ENCODE measurements at places on chromosomes 2 and 18.

DNA sequence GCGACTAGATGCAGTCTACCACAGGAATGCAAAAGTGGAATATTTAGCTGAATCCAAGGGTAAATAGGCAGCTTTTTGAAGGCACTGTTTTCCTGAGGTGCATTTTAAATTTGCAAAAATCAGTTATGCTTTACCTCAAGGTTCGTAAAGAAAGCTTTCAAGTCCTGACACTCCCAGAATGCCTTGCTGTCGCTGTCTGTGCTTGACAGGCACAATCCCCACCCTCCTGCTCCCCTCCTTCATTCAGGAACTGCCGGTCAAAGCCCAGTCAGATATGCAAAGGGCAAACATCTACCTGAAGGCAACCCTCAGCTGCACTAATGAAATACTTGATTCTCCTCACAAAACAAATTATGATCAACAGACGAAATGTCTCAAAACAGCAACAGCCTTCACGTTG, 97.4 kb upstream of the DDX18 start:
- no peak for DNase-seq
- H3K27me3 ChIP-seq: no peaks in the 10 kb centered on the region
- no peaks in the 10 kb centered on the region for H3K4me1 ChIP-seq
- no peak overlapping the region for H3K27ac ChIP-seq

DNA sequence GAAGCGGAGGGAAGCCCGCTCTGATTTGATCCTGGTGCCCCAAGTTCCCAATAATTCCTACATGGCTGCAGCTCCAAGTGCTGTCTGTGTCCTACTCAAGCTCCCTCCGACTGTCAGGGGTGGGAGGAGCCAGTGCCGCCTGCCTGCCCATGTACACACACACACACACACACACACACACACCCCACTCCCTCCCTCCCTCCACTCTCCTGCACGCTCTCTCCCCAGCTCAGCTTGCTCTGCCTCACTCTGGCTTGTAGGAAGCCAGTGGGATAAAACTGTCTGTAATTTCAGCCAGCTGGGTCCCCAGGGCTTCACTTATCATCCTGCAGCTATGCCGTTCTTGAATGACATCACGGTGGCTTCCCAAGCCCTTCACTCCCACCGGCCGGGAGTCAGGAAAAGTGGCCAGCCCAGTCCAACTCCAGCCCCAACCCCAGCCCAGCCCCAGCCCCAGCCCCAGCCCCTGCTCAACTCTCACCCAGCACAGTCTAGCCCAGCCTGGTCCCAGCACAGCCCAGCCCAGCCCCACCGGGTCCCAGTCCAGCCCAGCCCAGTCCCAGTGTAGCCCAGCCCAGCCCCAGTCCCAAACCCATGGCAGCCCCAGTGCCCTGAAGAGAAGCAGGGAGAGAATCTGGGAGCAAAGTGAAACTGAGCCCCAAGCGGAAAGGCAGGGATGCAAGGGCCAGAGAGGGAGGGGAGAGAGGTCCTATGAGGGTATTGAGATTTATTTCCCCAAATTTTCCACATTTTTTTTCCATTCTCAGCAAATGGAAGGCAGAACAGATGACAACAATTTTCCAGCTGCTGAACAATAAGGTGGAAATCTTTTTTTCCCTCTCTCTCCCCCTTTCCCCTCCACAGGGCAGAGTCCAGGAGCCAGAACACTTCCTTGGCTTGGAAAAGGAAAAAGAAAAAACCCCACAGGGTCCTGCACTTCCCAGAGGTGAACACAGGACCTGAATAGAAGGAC, 144.0 kb downstream of the TNS1 start:
- no peaks in the 10 kb centered on the region for H3K27me3 ChIP-seq
- DNase-seq: no peak
- no peaks in the 10 kb centered on the region for H3K36me3 ChIP-seq
- no peak overlapping the region for H3K4me3 ChIP-seq

- no peak for DNase-seq
- no peaks in the 10 kb centered on the region for H3K27me3 ChIP-seq
- H3K4me1 ChIP-seq: no peaks in the 10 kb centered on the region
These were observed 131.0 kb downstream of the CCDC85A start for GRCh38 chr2:56314796-56315195.

DNA sequence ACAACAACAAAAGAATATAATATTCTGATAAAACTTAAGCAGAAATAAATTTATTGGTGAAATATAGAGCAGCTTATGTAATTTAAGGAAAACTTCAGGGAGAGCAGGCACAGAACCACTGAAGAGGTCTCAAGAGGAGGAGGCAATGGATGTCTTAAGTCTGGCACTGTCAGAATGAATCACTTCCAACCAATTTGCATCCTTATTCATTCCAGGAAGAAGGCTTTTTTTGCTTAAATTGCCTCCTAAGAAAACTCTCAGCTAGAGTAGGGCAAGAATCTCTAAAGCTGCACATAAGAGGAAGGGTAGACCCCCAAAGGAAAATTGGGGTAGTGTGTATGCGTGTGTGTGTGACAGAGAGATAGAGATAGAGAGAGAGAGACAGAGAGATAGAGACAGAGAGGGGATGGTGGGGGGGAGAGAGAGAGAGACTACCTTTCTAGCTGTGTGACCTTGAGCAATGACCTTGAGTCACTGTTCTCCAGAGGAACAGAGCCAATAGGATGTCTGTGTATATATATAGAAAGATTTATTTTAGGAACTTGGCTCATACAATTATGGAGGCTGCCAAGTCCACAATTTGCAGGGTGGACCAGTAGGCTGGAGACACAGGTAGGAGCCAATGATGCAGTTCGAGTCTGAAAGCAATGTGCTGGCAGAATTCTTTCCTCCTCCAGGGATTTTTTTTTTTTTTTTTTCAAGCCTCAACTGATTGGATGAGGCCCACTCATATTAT, 96.4 kb upstream of the LINC00305 start:
- H3K4me1 ChIP-seq: no peaks in the 10 kb centered on the region
- H3K4me3 ChIP-seq: no peak overlapping the region
- H3K27ac ChIP-seq: no peak overlapping the region
- no peak for DNase-seq

DNA sequence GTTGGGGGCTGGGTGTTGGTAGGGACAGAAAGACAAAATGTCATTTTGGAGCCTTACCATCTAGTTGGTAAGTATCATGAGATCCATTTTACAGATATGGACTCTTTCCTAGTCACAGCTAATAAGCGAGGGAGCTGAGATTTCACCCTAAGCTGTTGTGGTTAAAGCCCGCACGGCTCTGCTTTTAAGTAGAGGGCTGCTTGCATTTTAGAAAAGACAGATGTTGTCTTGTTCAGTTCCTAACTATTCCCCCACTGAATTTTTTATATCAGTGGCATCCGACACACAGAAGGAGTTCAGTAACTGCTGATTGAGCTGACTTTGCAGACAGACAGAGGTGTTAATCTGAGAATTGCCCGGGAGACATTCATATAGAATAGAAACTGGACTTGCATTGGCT, 3.7 kb downstream of the QPCT start:
- H3K36me3 ChIP-seq: no peaks in the 10 kb centered on the region
- peaks cover 38% of the 10 kb centered on the region for H3K4me1 ChIP-seq
- DNase-seq: no peak
- no peak overlapping the region for H3K4me3 ChIP-seq

DNA sequence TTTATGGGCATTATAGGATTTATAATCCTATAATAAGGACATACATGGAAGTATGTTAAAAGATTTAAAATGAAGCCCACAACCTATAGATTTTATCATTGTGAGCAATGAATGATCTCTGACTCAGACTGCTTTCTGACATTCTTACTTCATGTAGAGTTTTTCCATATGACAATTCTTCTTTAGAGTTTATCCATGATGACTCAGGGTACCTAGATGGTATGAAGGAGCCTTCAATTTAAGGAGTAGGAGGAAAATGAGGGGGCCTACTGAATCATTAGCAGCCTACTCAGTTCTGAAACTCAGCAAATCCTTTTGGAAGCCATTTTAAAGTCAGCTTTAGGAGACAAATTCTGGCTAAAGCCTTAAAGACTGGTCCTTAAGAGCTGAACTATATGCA, 10.4 kb downstream of the PELI1 start:
- H3K36me3 ChIP-seq: peaks cover 6% of the 10 kb centered on the region
- H3K27ac ChIP-seq: no peak overlapping the region
- H3K27me3 ChIP-seq: no peaks in the 10 kb centered on the region
- no peak for DNase-seq
- peaks cover 13% of the 10 kb centered on the region for H3K4me1 ChIP-seq
- H3K4me3 ChIP-seq: no peak overlapping the region

DNA sequence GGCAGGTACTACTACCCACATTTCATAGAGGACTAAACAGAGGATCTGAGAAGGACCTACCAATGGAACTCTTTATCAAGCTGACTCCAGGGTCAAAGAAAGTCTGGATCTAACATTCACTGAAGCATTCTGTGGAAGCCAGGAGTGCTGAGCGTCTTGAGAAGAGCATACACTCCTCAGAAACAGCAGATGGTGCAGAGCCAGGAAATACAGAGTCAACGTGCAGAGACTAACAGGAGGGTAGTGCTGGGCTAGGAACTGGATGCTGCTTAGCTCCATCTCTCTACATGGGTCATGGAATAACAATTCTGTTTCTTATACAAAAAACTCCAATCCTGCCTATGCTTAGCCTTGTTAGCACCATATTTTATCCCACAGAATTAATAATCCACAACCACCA, 5.5 kb upstream of the SERTAD2 start:
- H3K36me3 ChIP-seq: no peaks in the 10 kb centered on the region
- no peak for DNase-seq
- no peak overlapping the region for H3K4me3 ChIP-seq

GRCh38 chr2:239666855-239667376, 266.1 kb upstream of the HDAC4 start:
- no peaks in the 10 kb centered on the region for H3K36me3 ChIP-seq
- no peaks in the 10 kb centered on the region for H3K4me1 ChIP-seq
- no peak overlapping the region for H3K27ac ChIP-seq

GRCh38 chr2:183157131-183157530, 32.9 kb downstream of the NUP35 start:
- H3K36me3 ChIP-seq: peaks cover 15% of the 10 kb centered on the region
- H3K4me1 ChIP-seq: no peaks in the 10 kb centered on the region
- DNase-seq: no peak
- H3K27me3 ChIP-seq: no peaks in the 10 kb centered on the region
- H3K4me3 ChIP-seq: no peak overlapping the region

DNA sequence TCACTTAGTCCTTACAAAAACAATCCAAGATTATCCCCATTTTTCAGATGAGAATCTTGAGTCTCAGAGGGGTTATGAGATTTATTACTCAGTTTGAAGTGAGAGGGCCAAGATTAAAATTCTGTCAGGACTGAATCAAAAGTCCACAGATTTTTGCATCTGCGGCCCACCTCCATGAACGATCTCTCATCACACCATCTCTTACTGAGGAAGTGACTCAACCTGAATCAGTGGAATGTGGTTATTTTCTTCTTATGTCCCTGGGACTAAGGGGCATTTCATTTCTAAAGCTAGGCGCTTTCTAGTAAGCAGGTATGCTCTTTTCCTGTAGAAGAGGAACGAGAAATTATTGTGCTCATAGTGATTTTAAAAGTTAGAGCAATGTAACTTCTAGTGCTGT, 360.3 kb upstream of the SPHKAP start:
- H3K36me3 ChIP-seq: no peaks in the 10 kb centered on the region
- H3K27me3 ChIP-seq: no peaks in the 10 kb centered on the region

DNA sequence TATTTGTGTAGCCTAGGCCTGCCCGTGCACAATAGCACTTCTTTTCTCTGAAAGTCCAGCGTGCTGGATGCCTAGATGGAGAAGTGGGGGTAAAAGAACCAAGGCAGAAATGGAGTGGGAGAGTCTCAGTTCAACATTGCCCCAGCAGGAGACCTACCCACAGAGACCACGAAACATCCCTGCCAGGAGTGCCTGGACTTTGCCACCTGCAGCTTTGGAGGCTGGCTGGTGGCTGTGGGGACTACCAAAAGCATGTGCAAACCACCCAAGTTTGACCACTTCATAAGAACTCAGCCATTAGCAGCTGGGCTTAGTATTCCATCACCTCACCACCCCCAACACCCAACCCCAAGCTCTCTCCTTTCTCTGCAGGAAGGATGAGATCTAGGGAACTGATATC, 416.9 kb upstream of the ID2 start:
- H3K36me3 ChIP-seq: no peaks in the 10 kb centered on the region
- H3K4me1 ChIP-seq: no peaks in the 10 kb centered on the region
- no peak for DNase-seq
- no peak overlapping the region for H3K4me3 ChIP-seq

GRCh38 chr2:54084600-54084999, 30.8 kb upstream of the ACYP2 start:
- no peaks in the 10 kb centered on the region for H3K36me3 ChIP-seq
- no peak for DNase-seq
- no peak overlapping the region for H3K4me3 ChIP-seq
- H3K27me3 ChIP-seq: no peaks in the 10 kb centered on the region
- no peak overlapping the region for H3K27ac ChIP-seq
- no peaks in the 10 kb centered on the region for H3K4me1 ChIP-seq

DNA sequence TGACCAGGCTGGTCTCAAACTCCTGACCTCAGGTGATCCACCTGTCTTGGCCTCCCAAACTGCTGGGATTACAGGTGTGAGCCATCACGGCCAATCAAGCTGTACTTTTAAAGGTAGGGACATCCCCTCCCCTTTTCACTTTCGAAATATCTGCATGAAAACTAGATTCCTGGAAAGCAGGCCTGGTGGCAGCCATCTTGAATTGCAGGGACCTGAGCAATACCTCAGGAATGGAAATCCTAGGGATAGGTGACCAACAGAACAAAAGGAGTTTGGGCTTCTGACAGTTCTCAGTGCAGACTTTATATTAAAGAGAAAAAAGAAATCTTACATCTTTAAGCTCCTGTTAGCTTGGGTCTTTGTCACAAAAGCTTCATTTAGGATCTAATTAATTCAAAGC, 62.6 kb downstream of the KLF7 start:
- no peak overlapping the region for H3K27ac ChIP-seq
- no peak overlapping the region for H3K4me3 ChIP-seq
- no peak for DNase-seq
- H3K4me1 ChIP-seq: peaks cover 8% of the 10 kb centered on the region

- H3K27me3 ChIP-seq: no peaks in the 10 kb centered on the region
- H3K4me1 ChIP-seq: peaks cover 58% of the 10 kb centered on the region
- no peaks in the 10 kb centered on the region for H3K36me3 ChIP-seq
These were observed 3.2 kb downstream of the MRO start for GRCh38 chr18:50816419-50817166.

DNA sequence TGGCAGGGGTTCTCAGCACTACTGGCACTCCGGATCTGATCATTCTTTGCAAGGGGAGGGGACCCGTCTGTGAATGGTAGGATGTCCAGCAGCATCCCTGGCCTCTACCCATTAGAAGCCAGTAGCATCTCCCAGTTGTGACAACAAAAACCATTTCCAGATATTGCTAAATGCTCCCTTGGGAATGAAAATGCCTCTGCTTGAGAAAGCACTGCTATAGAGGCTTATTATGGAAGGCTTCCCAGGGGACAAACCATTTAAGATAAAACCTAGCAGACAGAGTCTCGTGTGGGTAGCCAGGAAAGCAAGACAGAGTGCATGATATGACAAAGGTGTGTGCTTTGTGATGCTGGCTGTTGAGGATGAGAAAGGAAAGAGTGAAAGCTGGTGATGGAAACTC, 273.7 kb downstream of the TMX3 start:
- no peak overlapping the region for H3K4me3 ChIP-seq
- H3K36me3 ChIP-seq: no peaks in the 10 kb centered on the region
- H3K27me3 ChIP-seq: no peaks in the 10 kb centered on the region
- H3K4me1 ChIP-seq: no peaks in the 10 kb centered on the region

- no peak overlapping the region for H3K27ac ChIP-seq
- no peak for DNase-seq
- no peaks in the 10 kb centered on the region for H3K4me1 ChIP-seq
- H3K36me3 ChIP-seq: no peaks in the 10 kb centered on the region
These were observed 1119.7 kb upstream of the CNTNAP5 start for GRCh38 chr2:122905431-122905830.
